ENCODE measurements at places on chromosomes 11 and 22.
A peak's percentile ranks its signal among the peaks of the same experiment; 100 is the strongest.

DNA sequence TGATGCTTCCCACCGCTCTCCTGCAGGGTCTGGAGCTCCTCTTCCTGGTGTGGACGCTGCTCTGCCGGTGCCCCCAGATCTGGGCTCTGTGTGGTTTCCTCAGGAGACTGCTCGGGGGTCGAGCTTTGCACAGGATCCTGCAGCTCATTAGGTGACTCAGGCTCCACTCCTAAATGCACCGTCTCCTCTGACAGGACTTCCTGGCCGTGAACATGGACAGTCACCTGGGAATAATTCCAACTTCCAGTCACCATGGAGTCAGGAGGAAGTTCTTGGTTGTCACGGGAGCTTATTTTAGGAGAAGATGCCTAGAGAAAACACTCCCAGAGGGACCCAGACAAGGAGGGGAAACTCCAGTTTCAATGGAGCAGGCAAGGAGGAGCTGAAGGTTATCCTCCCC, 11.9 kb downstream of the ZNF202 start:
- no peak for DNase-seq

DNA sequence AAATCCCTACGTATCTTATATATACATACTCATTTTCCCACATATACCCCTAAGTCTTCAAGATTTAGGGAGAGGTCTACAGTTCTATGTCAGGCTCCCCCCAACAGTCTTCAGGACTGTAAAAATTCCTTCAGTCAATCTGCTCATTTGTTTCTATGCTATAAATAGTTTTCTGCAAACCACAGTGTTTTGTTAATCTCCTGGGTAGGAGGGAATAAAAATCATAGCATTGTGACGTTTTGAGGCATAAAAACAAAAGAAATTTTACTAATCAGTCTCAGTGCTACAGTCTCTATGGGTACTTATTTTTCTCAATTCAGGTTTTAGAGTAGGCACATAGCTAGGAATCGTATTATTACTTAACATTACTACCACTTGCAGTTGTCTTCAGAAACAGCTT, 552.8 kb upstream of the LRRC4C start:
- DNase-seq: no peak

DNA sequence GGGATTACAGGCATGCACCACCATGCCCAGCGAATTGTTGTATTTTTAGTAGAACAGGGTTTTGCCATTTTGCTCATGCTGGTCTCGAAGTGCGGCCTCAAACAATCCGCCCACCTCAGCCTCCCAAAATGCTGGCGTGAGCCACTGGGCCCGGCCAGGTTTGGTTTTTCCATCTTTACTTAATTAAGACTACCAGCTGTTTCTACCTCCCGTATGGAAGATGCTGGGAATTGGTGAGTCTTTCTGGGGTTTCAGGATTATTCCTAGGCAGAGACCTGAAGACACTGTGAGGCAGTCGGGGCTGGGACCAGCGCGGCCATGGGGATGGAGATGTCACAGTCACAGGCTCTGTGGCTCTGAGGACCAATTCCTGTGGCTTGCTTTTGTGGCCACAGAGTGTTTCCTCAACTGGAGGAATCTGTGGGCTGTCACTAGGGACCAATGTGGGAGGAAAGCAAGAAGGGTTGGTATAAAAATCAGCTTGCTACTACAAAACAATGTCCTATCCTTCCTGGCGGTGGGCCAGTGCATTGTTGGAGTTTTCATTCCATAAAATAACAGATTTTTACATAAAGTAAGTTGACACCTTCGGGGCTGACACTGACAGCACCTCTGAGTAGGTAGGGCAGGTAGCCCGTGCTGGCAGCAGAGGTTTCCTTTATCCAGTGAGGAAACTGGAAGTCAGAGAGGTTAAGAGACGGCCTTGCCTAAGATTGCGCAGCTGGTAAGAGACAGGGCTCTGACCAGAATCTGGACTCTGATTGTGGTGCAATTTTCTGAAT, 8.4 kb upstream of the FTH1 start:
- DNase-seq: no peak

DNA sequence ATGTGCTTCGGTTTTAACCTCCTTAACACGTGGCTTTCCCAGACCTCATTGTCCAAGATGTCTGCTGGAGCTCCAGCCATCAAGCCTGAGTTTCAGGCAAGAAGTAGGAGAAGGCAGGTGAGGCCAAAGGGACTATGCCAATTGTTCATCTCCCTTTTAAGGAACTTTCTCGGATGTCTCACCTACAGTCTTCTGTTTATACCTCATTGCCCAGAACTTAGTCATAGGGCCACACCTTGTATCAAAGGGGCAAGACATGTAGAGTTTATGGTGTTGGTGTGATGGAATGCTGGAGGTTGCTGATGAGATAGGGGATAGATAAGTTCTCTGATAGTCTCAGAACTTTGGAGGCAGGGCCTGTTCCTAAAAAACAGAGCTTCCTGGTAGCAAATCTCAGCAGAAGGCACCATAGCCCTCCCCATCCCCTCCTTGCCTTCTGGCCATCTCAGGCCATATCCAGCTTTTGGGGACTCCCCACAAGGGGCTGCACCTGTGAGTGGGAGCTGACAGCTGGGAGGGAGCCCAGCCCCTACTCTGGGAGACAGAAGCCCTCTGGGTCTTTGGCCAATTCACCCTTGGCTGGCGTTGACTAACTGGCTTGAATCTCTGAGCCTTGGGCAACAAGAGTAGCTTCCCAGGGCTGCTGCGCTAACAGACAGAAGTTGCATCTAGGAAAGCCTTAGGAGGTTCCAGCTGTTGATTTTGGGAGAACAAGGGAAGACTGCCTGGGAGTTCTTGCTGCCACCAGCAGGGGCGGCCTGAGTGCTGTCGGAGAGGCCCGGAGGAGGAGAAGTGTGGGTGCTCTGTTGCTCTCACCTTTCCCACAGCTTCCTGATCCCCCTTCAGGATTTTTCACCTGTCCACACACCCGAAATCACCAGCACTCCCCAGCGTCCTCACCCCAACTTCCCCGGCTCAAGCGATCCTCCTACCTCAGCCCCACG, 149.8 kb upstream of the THY1 start:
- DNase-seq: no peak

GRCh38 chr11:8199676-8200075, 30.9 kb upstream of the RIC3 start:
- no peak for DNase-seq

DNA sequence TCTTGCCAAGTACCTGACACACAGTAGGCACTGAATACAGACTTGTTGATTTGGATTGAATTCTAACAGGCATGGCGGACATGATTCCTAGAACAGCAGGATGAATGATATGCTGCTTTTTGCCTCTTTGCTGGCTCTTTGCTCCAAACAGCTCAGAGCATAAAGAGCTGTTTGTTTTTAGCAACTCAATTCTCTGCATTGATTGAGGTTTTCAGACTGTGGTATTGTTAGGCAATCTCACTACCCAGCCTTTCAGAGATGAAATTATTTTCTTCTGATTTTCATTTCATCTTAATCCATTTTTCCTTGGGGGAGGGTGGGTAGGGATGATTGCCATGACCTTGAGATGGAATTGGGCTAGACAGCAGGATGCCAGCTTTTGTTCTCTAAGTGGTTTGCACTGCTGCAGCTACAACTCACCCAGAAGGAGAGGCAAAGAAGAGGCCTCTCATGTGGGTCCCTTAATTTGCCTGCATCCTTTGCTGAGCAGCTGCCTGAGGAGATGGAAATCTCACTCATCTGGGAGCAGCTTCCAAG, 20.5 kb downstream of the COA4 start:
- DNase-seq: no peak

GRCh38 chr22:44200855-44201550, 20.3 kb downstream of the PARVG start:
- DNase-seq: no peak

DNA sequence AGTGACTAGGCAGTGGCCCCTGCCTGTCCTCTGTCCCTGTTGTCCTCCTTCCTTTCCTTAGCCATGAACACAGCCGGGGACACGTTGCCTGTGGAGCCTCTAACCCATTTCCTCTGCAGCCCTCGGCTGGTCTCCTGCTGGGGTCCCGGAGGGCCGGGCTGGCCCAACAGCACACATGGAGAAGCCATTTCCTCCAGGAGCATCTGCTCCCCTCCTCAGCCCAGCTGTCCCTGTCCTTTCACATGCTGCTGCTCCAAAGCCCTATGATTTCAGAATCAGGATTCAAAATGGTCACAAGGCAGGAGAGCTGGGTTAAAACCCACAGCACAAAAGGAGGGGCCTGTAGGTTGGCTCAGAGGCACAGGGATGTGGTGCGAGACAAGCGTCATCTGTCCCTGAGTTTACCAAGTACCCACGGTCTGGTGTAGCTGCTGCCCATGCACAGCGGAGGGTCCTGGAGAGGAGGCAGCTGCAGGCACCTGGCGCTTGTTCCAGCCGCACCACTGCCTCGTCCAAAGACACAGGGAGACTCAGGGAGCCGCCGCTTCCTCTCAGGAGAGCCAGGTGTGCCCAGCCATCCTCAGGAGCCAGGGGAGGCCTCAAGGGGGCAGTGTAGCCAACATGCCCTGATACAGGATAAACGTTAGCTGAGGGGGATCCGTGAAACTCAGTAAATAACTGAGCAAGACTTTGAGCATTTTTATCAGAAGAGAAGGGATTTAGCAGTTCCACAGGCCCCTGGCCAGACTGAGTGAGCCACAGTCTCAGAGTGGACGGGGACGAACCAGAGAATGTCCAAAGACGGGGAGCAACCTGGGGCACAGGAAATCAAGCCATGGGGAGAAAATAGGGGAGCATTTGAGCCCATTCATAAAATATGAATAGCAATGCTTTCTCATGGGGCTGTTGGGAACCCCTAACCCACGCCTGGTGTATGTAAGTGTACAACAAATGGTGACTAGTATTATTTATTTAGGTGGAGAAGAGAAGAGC, 3.9 kb upstream of the VSIG10L2 start:
- peak; percentile 66 for DNase-seq

DNA sequence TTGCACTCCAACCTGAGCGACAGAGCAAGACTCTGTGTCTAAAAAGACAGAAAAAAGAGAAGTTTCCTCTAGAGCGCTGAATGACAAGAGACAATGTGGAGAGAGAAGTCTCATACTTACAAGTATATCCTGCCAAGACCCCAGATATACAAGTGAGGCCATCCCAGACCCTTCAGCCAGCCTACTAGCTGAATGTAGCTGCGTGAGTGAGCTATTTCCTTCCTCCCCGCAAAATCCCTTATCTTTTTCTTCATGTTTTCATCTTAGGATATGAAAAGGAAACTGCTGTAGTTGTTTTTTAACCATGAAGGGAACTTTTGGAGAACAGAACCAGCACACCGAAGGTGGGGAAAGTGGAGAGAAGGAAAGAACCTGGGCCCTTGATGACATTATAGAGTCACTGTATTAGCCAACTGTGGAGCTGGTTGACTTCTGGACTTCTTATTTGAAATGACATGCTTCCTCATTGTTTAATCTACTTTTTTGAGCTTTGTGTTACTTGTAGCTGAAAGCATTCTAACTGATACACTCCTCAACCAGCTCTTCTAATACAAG, 4.4 kb upstream of the DDX17 start:
- DNase-seq: no peak

DNA sequence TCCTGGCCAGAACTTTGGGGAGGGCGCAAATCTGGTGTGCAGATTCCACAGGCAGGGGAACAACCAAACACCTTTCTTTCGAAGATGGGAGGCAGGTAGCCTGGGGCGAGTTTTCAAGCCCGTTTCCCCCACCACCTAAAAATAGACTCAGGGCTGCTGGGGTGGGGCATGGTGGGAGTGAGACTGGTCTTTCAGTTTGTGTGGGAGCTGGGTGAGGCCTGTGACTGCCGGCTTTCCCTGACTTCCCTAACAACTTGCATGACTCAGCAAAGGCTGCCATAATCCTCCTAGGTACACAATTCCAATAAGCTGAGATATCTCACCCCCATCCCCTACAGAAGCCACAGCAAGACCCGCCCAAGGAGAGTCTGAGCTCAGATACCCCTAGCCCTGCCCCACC, 4.3 kb upstream of the OR5B12 start:
- no peak for DNase-seq

- DNase-seq: no peak
Measured at GRCh38 chr11:68191661-68192579, 21.2 kb downstream of the KMT5B start.

- DNase-seq: no peak
Measured at GRCh38 chr11:30789270-30789669, 203.1 kb upstream of the MPPED2 start.

- DNase-seq: no peak
Measured at GRCh38 chr11:6333095-6333494, 12.8 kb upstream of the CAVIN3 start.

DNA sequence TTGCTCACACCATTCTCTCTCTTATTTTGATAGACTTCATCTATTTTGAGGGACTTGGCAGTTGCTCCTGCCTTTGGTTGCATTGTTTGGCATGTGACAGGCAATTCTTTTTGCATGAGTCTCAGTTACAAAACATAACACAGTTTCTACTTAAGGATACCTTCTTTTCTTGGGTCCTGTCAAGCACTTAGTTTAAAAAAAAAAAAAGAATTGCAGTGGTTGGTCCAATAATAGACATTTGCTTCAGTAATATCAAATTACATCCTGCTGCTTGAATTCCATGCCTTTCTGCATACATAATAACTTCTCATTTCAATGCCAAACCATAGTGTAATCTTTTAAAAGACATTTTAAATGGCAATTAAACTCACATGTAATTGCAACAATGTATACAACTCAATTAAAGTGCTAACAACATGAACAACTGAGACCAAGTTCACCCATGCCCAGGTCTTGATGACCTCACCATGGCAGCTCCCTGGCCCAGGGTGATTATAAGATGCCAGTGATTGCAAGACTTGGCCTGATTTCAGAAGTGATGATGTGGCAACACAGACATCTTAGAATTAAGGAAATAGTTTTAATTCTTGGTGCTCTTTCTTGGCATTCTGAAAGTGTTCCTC, 32.2 kb upstream of the PLET1 start:
- DNase-seq: peak; percentile 38

DNA sequence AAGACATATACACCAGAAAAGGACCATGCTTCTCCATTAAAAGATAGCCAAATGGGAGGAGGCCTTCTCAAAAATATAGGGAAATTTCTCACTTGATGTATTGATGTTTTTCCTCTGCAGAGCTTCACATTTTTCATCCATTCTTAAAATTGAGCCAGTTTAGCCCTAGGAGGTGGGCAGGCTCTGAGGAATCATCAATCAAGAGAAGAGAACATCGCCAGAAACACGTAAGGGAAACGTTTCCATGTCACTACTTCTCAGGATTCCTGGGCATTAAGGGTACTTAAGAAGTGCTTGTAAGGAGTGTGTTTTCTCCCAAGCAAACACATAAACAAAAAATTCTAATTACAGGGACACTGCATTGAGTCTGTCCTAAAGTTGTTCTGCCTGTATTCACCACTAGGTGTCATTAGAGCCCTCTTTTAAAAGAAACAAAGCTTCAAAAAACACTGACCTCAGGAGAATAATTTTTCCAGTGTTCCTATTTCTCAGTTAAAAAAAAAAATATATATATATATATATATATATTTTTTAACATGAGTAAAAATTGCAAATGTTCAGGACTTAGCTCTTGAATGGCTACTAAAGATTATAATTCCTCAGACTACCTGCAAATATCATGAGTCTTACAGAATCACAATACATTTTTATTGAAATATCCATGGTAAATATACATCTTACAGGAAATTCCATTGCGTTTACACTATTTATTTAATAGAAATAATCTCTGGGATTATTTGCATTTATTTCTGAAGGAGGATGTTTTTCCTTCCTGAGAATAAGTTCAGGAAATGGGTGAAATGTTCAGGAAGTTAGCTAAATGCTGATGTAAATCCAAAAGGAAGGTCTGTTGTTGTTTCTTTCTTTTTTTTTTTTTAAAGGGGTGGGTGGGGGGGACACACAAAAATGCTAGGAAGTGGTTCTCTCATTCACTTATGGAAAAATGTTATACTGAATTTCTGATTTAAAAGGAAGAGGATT, 16.0 kb downstream of the FZD4 start:
- no peak for DNase-seq

- peak; percentile 94 for DNase-seq
Measured at GRCh38 chr22:46006379-46007002, 29.5 kb upstream of the WNT7B start.

Measured in Calu3 (cell line).